ENCODE measurements at places on chromosomes 5 and 9.

GRCh38 chr5:173271419-173271818, 36.4 kb upstream of the NKX2-5 start:
- DNase-seq, result no peak

DNA sequence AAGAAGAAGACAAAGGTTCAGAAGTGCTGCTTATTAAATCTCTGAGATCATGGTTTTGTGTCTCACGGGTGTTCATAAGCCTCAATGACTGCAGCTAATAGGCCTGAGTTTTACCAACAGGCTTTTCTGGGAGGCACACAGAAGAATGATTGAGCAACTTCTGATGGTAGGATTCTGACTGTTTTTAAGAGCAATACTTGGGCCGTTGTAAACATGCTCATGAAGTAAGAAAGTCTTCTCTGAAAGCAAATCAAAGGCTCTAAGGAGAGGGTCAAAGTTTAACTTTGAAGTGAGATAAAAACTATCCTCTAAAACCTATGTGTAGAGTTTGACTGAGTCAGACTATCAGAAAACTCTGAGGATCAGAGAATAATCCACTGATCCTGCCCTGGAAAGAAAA, 390.9 kb upstream of the DAB2 start:
- no peak for DNase-seq

GRCh38 chr5:64784451-64785025, 15.8 kb downstream of the CWC27 start:
- peak; percentile 80 for DNase-seq

DNA sequence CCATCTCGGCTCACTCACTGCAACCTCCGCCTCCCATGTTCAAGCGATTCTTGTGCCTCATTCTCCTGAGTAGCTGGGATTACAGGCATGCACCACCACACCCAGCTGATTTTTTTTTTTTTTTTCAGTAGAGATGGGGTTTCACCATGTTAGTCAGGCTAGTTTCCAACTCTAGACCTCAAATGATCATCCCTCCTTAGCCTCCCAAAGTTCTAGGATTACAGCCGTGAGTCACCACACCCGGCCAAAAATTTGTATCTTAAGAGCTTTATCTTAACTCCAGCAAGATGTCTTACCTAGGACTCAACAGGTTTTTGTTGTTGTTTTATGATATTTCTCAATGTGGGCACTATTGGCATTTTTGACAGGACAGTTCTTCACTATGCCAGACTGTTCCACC, 27.9 kb downstream of the LYRM7 start:
- no peak for DNase-seq

GRCh38 chr5:116358911-116359418, 215.7 kb downstream of the SEMA6A start:
- DNase-seq, result no peak

DNA sequence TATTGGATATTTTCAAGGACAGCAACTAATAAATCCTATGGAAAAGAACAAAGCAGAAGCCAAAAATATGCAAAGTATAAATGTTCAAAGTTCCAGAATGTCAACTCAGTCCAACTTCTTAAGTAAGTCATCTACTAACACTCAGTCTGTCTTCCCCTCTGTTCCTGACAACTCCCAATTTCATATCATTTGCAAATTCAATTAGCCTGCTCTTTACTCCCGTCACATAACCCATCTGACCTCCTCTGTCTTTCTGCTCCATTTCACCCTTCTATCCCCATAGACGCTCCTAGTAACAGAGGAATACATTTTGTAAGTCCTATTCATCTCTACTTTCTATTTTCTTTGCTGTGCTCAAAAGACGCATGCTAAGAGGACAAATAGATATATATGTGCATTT, 659.8 kb upstream of the MEF2C start:
- DNase-seq, result no peak

GRCh38 chr9:89929673-89930480, 325.1 kb downstream of the GADD45G start:
- DNase-seq, result peak; percentile 22

GRCh38 chr5:159835548-159835947, 80.7 kb upstream of the ADRA1B start:
- no peak for DNase-seq

- DNase-seq, result peak; percentile 44
Measured at GRCh38 chr9:75504721-75505120, 385.8 kb upstream of the PCSK5 start.

DNA sequence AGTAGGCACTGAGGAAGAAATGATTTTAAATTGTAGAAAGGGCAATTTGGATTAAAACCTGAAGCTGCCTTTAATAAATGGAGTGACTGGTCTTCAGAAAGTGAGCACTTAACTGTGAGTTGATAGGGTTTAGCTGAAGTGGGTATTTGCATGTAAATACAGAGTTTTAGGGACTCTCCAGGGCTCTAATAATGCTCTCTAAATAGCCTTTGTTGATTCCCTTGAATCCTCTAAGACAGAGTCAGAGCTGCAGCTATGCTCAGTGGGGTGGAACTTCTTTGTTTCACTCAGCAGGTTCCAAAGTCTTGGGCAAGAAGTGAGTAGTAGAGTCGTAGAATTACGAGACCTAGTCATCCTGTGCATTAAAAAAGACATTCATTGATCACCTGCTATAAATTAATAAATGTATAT, 21.4 kb downstream of the GLRA1 start:
- no peak for DNase-seq

DNA sequence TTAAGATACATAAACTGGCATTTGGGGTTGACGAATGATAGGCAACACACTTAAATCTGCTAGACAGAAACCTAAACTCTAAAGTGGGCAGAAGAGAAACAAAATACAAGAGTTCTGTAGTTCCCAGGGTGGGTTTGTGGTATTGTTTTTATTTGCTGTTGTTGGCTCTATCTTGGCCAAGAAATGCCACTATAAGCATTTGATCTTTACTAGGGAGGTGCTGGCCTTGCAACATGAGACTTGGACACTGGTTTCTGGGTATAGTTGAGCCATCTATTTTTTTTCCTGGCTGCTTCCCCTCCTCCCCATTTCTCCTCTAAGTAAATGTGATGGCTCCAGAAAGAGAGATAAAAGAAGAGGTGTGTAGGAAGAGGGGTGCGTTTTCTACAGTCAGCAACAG, 251.2 kb downstream of the SLIT3 start:
- no peak for DNase-seq

DNA sequence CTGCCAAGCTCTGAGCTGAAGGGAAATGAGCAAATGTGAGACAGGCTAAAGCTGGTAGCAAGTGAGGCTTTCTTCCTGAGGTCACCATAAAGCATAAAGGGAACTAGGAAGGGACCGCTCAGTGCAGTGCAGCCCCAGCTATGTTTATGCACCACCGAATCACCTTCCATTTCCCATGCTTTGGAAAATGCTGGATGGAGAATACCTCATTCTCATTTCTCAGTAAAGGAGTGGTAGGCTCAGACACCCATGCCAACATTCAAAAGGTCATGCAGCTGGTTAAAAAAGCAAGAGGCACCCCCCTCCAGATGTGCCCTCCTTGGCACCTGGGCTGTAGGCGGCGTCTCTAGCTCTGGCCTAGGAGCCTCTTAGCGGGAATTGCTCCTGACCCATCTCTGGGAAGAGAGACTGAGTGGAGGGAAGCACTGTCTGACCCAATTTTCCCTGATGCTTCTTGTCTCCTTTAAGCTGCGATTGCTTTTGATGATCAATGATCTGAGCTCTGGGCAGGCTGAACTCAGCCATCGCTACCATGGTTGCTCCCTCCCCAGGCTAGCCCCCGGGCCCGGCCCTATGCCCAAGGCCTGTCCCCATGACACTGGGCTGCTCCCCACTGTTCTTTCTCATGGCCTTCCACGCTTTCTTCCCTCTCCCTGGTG, 58.7 kb downstream of the ZNF354C start:
- DNase-seq, result no peak

DNA sequence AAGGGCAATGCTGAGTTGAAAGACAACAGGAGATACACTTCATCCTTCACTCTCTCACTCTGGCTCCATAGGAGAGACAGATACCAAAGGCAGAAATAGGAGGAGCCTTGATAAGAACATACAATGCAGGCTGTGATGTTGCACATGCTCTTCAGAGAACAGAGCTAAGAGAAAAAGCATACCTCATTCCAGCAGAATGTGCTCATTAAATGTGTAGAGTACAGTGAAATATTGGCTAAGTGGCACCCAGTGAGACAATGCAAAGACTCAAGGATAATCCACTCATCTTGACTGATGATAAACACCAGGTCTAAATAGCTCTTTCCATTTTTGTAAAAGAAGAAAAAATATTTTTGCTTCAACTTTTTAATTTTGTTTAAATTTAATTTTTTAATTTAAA, 139.7 kb downstream of the OR2K2 start:
- no peak for DNase-seq

- DNase-seq, result peak; percentile 69
Measured at GRCh38 chr5:36610621-36611020, 4.2 kb downstream of the SLC1A3 start.

DNA sequence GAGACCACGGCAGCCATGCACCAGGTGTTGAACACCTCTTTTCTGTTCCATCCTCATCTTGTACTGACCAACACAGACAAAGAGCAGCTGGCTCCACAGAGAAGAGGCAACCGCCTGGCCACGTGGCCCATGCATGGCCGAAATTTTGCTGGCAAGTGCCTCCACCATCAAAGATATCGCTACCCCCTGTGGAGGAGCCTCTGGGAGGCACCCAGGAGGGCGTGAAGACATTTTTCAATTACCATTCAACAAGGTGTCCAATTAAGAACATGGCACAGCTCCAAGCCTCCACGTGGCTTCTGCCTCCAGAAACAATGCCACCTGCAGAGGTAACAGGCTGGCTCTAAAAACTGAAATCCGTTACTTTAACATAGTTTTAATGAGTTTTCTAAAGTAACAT, 54.4 kb upstream of the CKS2 start:
- DNase-seq, result no peak

DNA sequence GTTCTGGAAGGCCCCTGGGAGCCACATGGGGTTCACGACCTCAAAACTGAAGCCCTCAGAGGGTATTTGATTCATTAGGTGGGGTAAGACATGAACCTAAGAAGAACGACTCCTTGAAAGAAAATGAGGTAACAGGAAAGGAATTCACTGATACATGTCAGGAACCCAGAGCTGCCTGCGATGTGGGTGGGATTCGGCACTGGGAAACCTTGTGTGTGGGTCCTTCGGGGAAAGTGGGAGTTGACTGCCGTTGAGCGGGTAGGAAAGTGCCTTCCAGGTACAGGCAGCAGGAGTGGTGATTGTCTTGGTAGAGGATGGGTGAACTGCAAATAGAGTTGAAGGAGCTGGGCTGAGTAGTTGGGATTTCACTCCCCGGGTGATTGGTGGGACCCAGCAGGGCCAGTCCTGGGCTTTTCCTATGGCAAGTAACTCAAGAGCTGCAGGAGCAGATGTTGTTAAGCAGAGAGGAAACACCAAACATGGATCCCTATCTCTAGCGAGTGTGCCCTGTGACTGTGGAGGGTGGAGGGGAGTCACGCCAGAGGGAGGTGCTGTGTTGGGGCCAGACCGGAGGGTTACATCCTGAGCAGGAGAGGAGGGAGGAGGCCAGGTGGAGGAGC, 30.8 kb downstream of the ANKRD33B start:
- no peak for DNase-seq

- no peak for DNase-seq
Measured at GRCh38 chr5:97545886-97546535, 363.0 kb upstream of the RIOK2 start.

DNA sequence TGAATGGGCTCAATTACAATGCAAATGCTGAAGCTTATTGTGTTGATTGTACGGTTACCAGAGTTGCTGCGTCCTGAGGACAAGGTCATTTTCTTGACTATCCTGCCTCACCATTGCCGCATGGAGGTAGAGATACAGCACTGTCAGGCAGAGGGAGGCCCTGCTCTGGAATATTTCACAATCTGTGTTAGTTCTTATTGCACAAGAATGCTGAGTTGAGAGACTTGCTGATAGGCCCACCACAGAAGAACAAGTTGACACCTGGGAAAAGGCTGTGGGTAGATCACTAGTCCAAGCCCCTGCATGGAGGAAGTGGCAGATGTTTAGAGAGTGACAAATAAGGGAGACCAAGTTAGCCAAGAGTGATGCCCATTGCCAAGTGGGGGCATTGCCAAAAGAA, 344.5 kb upstream of the ITGA1 start:
- no peak for DNase-seq

GRCh38 chr5:175564716-175565115, 86.4 kb downstream of the SFXN1 start:
- no peak for DNase-seq

DNA sequence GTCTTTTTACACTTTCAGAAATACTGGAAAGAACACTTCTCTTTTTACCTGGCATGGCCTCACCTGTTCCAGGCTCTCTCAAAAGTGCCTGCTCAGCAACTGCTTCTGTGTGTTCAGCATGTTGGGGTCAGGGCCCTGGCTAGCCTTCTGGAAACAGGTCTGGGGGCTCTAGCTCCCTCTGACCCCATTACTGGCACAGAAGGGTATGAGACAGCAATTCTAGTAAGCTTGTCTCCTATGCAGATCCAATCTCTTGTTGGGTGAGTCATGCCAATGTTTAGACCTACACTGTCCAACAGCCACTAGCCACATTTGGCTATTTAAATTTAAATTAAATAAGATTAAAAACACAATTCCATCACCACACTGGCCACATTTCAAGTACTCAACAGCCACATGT, 80.8 kb downstream of the MAPKAP1 start:
- no peak for DNase-seq

DNA sequence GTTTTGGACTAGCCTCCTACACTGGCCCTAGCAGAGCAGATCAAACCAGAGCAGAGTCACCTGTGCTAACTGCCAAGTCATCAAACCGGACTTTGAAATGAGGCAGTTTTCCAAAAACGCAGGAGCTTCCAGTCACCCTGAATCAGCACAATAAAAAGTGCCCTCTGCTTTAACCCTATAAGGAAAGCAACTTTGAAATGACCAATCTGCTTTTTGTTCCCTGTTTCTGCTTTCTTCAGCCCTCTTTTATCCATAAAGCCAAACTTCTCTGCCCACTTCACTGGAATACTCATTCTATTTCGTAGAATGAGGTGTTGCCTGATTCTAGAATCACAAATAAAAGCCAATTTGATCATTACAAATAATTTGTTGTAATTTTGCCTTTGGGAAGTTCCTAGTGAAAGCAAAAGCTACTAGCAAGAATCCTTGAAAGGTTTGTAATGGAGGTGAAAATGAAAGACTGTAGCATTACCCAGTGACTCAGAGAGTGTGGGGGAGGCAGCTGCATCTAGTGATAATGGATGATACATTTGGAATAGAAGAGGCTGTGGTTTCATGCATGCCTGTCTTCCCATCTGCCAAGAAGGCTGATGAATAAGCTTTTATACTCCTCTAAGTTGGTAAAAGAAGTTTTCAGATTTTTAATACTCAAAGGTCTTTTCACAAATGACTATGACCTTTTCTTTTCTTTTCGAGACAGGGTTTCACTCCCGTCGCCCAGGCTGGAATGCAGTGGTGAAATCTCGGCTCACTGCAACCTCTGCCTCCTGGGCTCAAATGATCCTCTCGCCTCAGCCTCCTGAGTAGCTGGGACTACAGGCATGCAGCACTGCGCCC, 14.9 kb downstream of the SPAAR start:
- peak; percentile 25 for DNase-seq

DNA sequence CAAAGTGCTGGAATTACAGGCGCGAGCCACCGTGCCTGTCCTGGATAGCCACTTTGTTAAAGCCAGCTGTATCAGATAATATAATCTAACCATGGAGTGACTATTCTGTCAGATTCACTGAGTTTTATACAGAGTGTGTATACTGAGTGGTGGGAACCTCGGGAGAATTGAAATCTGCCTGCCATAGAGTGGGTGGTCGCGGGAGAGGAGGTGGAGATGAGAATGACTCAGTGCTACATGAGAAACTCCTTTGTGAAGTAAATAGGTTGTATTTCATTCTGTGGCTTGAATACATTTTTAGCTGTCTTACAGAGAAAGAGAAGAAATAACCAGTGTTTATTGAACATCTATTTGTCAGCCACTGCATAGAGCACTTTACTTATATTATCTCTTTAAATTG, 26.4 kb downstream of the ATP6V0E1 start:
- no peak for DNase-seq

All from pons (tissue), 1 donor.